CD8-positive, alpha-beta memory T cell (primary cell): ENCODE measurements at places on chromosomes 13 and 19. TPM values are rescaled to one million over a fixed set of nuclear protein-coding genes. Genes with fewer than 3 reads are reported as not detected.

The HNRNPA1L2 gene
- 9.3 TPM for total RNA-seq

The GNG8 gene
- 9.0 TPM for total RNA-seq

DNA sequence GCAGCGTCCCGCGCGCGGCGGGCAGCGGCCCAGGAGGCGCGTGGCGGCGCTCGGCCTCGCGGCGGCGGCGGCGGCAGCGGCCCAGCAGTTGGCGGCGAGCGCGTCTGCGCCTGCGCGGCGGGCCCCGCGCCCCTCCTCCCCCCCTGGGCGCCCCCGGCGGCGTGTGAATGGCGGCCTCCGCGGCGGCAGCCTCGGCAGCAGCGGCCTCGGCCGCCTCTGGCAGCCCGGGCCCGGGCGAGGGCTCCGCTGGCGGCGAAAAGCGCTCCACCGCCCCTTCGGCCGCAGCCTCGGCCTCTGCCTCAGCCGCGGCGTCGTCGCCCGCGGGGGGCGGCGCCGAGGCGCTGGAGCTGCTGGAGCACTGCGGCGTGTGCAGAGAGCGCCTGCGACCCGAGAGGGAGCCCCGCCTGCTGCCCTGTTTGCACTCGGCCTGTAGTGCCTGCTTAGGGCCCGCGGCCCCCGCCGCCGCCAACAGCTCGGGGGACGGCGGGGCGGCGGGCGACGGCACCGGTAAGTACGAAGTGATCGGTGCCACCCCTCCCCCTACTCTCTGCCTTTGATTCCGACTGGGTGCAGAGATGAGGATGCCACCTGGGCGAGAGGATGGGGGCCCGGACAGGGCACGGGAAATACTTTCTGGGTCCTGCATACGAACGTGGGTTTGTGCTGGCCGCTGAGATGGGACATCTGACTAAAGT is 874 bp downstream of the TRIM28 start:
- H3K36me3 ChIP-seq, result peaks cover 41% of the 10 kb centered on the region
- DNase-seq, result peak; percentile 74
- no peaks in the 10 kb centered on the region for H3K27me3 ChIP-seq
- peak overlapping the region; percentile 59 for H3K4me3 ChIP-seq

- no peak for DNase-seq
- H3K27ac ChIP-seq, result no peak overlapping the region
- H3K4me3 ChIP-seq, result no peak overlapping the region
- H3K36me3 ChIP-seq, result no peaks in the 10 kb centered on the region
Observed at GRCh38 chr19:53988981-53989380, 2.5 kb upstream of the CACNG6 start.

GRCh38 chr13:30871588-30872275 is 34.3 kb upstream of the MEDAG start:
- no peak for DNase-seq
- no peak overlapping the region for H3K4me3 ChIP-seq
- no peaks in the 10 kb centered on the region for H3K4me1 ChIP-seq
- H3K36me3 ChIP-seq, result no peaks in the 10 kb centered on the region

The KIR2DL4 gene
- total RNA-seq, result not detected

DNA sequence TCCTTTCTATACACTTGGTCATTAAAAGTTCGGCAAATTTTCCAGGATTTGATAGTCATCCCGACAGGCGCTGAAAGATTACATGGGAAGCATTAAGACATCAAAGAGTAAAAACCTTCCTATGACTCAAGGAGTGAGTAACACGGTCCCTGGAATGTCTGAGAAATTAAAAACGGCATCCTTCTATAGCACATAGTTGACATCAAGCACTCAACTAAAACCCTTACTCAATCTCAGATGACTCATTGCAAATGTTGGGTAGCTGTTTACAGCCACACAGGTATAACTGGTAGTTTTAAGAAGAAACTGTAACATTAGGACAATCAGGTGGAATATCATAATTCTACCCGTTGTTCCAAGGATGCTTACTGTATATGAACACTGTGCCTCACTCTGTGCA is 6.4 kb upstream of the LGALS13 start:
- H3K4me1 ChIP-seq, result no peaks in the 10 kb centered on the region
- DNase-seq, result no peak
- no peaks in the 10 kb centered on the region for H3K36me3 ChIP-seq

The KIR2DL3 gene
- total RNA-seq, result 0.29 TPM

- no peak for DNase-seq
- H3K27me3 ChIP-seq, result peaks cover 4% of the 10 kb centered on the region
- no peaks in the 10 kb centered on the region for H3K36me3 ChIP-seq
Observed at GRCh38 chr13:112616586-112617362, 28.8 kb upstream of the TUBGCP3 start.
